Bronchial epithelial cell (primary cell): ENCODE measurements at places on chromosomes 7 and 10.

DNA sequence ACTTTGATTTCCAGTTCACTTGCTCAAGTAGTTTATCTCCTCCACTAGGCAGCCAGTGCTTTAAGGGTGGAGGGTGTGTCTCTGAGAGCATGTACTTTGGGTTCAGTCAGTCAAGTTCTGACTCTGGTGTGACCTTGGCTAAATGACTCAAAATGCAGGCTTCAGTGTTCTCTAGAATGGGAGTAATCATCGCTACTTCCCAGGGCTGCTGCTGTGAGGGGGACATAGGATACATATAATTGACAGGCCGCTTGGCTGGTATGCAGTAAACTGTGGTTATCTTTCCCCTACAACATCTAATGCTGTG is 3.5 kb downstream of the PTPRE start:
- no peak for DNase-seq

GRCh38 chr10:97498076-97498840 is at the start of gene MMS19:
MMS19 (minus strand) TSS chr10:97498422; CDS start chr10:97498384, 38 bp downstream.
- peak; percentile 92 for DNase-seq

- no peak for DNase-seq
Measured at GRCh38 chr7:5666361-5666760, 115.1 kb downstream of the RNF216 start.

GRCh38 chr10:110686949-110687348 is 42.8 kb downstream of the RBM20 start:
- DNase-seq = no peak

DNA sequence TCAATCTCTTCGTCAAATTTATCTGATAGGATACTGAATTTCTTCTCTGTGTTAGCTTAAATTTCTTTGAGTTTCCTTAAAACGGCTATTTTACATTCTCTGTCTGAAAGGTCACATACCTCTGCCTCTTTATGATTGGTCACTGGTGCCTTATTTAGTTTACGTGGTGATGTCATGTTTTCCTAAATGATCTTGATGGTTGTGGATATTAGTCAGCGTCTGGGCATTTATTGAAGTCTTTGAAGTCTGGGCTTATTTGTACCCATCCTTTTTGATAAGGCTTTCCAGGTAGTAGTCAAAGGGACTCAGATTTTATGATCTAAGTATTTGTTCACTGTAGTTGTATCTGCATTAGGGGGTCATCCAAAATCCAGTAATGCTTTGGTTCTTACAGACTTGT is 1407.5 kb upstream of the LRRTM3 start:
- DNase-seq = peak; percentile 33

DNA sequence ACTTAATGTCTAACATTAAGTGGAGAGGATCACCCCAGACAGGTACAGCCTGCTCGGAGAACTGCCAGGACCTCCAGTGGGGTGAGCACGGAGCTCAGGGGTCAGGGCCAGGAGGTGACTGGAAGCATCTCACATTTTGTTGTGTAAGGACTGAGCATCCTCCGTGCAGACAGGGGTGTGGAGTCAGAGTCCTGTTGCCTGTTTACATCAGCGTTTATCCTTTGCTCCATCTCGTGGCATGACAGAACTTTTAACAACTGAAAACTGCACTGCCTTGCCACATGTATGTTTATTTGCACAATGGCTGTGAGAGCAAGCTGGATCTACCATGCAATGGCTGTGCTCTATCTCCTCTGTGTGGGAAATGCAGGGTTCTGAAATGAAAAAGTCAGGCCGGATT is 175.4 kb upstream of the AKR1E2 start:
- peak; percentile 44 for DNase-seq

- no peak for DNase-seq
Measured at GRCh38 chr10:114272696-114273095, 33.6 kb downstream of the VWA2 start.

DNA sequence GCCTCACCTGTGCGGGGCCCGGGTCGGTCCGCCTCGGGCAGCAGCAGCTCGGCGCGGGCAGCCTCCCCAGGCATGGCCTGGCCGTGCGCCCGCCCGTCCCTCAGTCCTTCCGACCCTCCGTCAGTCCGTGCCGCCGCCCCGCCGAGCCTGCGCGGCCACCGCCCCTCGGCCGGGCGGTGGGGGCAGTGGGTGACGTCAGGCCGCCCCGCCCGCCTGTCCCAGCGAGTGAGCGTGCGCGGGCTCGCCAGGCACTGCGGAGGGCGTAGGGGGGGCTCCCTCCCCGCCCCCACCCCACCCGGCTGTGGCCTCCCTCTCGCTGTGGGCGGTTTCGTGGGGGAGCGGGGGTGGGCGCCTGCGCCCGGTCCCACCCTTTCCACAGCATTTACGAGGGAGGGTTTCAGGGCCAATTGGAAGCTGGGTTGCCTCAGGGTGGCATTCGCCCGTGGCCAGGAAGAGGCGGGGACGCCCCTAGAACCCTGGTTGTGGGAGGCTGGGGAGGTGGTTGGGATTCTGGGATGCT is at the start of gene NACAD:
Gene NACAD, minus strand, starts transcription at position 149 of the 520 bp plus-strand sequence. Its CDS starts 75 bp downstream, at position 74.
- DNase-seq = no peak
